Urinary bladder (tissue), 4 donors: ENCODE measurements at places on chromosomes 13 and 19. TPM values are rescaled to one million over a fixed set of nuclear protein-coding genes. Genes with fewer than 3 reads are reported as not detected.

- DNase-seq = no peak
Observed at GRCh38 chr13:113192902-113193301, 15.6 kb downstream of the PCID2 start.

DNA sequence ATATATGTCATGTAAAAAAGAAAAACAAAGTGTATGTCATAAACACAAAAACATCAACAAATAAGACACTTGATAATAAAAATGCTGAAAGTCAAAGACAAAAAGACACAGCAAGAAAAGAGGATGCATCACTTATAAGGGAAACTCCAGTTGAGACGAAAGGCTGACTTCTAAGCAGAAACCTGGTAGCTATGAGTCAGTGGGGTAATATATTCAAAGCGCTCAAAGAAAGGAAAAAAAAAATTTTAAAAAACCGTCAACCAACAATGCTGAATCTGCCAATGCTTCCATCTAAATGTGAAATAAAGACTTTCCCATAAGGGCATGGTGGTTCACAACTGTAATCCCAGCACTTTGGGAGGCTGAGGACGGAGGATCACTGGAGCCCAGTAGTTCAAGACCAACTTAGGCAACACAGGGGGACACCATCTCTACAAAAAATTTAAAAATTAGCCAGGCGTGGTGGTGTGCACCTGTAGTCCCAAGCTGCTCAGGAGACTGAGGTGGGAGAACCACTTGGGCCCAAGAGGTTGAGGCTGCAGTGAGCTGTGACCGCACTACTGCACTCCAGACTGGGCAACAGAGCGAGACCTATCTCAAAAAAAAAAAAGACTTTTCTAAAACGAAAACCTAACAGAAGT, 24.0 kb downstream of the USP12 start:
- no peak for DNase-seq

- DNase-seq = no peak
Observed at GRCh38 chr13:81394640-81395039, 1053.7 kb upstream of the SPRY2 start.

DNA sequence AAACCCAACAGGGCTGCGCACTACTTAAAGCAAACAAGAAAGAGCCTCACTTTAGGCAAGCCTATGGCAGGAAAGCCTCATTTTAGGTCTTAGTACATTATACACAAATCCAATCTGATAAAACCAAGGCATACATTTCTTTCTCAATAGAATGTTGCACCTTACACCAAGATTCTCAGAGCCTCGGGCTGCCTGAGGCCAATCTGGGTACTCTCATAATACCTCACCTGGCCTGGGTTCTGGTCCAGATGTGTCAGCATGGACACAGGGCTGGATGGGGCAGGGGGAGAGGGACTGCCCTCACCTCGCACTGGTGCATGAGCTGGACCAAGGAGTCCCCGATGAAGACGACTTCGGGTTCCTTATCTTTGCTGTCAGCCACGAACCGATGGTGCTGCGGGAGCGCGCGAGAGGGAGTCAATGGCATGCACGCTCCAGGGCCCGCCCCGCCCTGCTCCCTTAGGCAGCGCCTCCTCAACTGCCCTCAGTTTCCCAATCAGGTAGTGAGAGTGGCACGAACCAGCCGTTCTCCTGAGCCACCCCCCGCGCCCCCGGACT, at the start of gene PRR19:
Gene PRR19 (plus strand): TSS at position 487 of the 558 bp plus-strand sequence. CDS start 7,453 bp downstream, outside the sequence.
- DNase-seq = no peak

DNA sequence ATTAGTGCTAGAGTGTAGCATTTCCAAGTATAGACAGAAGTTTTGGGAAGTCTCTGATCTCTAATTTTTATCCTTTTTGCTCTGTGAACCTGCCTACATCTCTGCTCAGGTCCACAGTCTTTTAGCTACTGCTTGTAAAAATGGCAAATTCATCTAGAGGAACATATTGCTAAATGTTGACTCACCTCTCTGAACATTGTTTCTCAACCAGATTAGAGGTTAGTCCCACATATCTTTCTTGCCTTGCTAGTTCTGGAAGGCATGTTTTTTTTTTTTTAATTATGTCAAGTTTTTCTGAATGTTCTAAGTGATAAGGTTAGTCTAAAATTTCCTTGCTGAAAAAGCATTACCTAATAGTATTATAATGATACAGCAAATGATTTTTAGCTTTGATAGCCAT, 2889.6 kb upstream of the PCDH20 start:
- DNase-seq = no peak

- no peak for DNase-seq
Observed at GRCh38 chr13:43572656-43573360, 214.0 kb downstream of the ENOX1 start.

- no peak for DNase-seq
Observed at GRCh38 chr13:112867301-112867711, 101.7 kb upstream of the MCF2L start.

DNA sequence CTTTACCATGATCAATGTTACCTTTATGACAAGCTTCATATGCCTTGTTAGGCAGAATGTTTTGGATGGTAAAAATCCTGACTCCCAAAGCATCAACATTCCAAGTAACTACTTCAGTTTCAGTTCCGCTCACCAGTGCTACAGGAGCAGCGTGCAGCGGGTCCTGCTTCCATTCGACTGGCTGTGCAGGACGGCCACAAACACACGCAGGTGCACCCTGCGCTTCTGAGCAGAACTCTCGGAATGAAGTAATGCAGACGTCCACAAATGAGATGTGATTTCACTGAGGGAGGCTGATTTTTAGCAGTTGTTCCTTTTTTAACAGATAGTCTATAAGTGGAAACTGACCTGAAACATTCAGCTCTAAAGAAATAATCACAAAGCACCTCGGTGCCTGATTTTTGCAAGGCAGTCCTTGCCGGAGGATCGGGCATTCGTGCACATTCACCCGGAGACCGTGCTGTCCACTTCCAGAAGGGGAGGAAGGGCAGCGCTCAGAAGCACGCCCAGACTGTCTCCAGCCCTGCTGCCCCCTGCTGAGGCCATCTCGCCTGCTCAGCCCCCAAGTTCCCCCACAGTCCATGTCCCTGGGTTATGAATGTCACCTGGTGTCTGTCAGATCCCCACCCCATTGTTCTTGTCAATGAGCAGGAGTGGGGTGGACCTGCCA, 85.8 kb downstream of the RAB20 start:
- no peak for DNase-seq

CEACAM3 gene
- polyA plus RNA-seq = not detected

RGCC gene
- polyA plus RNA-seq = 50.2 TPM
